Naive thymus-derived CD4-positive, alpha-beta T cell (primary cell): ENCODE measurements at places on chromosomes 4 and X.

GRCh38 chrX:20952180-20952579, 422.0 kb upstream of the CNKSR2 start:
- no peak for DNase-seq

- DNase-seq, result no peak
Measured at GRCh38 chrX:122091571-122091970, 1044.2 kb downstream of the GLUD2 start.

DNA sequence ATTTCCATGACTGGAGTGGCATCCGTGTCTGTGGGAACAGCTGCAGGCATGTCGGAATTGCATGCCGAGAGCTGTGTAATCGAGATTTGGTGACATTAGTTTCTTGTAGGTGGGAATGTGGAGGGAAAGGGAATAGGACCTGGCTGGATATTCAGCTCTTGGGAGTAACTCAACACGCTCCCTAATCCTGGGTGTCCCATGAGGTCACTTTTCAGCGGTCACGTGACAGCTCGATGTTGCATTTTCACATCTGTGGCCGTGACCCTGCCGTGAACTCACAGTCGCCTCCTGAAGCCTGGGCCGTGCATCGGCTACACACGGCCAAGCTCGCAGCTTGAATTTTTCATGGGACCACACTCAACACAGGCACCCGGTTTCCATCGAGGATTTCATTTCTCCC, 25.8 kb upstream of the PSAPL1 start:
- no peak for DNase-seq

DNA sequence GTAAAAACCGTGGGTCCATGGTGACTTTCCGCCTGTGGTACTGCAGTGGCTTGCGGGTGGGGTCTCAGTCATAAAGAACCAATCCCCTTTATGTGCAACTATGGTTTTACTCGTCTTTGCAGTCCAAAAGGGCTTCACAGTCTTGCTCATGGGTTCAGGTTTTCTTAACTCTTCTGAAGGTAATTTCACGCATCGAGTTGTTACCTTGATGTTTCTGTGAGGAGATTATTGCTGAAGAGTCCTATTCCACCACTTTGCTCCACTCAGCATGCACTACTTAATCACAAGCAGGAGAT, 41.5 kb downstream of the F8 start:
- no peak for DNase-seq
